ENCODE measurements at places on chromosomes 3 and 15.

DNA sequence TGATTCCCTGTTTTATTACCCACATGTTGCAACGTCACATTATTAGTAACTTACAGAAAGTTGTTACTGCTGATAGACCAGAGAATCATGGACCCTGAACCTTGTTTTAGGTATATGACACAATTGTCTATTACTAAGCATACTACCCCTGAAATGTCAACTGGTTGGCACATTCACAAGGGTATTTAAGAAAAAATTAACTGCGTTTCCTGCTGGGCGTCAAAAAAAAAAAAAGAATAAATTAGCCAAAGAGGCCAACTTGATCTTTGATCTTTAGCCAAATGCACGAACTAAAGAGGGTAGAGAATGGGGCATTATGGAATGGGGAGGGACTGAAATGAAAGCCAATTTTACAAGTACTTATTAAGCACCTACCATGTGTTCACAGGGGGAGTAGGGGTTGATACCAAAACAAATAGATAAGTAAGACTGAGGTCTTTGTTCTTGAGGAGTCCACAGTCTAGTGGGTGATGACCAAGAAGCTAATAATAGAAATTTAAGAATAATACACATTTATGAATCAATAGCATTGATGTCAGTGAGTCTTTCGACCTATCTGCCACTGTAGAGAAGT is 17.8 kb upstream of the MUC13 start:
- DNase-seq: no peak

DNA sequence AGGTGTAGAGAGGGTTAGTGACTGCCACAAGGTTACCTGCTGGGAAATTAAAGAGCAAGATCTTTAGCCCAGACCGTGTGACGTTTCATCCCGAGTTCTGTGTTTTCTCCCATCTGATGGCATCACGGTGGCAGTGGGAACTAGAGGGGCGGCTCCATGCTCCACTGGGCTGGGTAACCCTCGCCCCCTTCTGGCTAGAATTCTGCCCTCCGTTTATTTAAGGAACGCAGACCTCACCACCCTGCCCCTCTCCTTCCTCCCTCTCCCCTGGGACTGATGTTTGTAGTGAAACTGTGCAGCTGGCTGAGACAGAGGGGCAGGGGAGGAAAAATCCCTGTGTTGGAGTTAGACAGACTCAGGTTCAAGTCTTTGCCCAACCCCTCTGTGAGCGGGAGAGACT is 65.6 kb downstream of the ITGA11 start:
- DNase-seq: no peak

DNA sequence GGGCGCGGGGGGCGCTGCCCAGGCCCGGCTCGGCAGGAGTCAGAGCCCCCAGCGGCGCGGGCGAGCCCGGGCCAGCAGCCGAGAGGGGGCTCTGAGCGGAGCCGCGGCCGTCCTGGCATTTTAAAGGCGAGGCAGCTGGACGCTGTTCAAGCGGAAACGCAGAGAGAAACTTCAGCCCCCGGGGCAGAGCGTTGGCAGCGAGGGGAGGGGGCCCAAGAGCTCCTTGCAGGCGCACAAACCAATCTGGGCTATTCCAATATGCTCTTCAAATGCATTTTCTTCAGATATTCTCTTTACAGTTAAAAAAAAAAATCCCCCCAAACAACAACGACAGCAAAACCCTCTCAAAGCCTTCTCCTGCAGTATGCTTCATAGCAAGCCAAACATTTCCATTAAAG is at the start of gene CTXND1:
TSS of gene CTXND1 (minus strand) at position 93 of the 398 bp plus-strand sequence. CDS start 50,264 bp downstream, outside the sequence.
- no peak for DNase-seq

DNA sequence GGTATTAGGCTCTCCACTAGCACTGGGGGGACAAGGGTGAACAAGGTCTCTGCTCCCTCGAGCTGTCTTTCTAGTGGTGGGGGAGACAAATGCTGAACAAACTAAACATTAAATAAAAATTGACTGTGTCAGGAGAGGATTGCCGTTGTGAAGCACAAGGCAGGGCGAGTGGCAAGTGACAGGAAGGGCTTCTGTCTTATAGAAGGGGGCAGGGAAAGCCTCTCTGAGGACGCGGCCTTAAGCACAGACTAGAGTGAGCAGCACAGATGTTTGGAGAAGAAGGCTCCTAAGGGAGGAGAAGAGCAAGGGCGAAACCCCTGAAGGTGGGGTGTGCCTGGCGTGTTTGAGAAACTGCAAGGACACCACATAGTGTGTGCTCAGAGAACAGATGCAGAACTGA is 50.9 kb upstream of the ATP2B2 start:
- DNase-seq: no peak

GRCh38 chr3:141150931-141151330 is 80.7 kb upstream of the PXYLP1 start:
- no peak for DNase-seq

DNA sequence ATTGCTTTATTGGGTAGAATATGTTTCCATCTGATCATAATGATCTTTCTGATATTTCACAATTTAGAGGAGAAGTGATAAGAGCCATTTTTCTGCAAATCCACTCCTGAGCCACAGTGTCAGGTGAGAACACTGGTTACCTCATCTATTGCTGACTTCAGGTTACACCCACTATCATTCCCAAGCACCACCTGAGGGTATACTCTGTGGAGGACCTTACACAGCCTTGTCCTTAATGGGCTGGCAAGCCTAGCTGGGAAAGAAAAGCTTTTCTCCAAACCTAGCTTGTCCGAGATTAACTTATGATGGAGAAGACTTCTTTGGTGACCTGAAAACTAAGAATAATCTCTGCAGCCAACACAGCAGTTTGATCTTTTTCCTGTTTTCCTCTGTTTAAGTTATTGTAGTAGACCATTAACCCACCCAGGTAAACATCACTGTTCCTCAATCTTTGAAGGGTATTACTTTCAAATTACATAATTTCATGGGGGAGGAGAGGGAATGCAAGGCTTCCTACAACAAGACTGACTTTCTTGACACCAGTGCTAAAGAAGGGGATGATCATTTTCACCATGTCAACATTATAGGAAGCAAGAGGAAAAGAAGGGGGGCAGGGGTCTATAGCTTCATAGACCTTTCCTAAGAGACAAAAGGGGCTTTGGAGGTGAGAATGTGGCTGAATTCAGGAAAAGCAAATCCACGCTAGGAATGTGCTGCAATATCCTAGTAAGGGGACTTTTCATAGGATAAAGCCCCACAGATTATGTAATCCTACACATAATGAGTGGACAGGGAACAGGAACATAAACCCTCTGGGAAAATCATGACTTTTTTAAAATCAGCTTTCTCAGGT is 1.7 kb downstream of the NCEH1 start:
- DNase-seq: no peak

DNA sequence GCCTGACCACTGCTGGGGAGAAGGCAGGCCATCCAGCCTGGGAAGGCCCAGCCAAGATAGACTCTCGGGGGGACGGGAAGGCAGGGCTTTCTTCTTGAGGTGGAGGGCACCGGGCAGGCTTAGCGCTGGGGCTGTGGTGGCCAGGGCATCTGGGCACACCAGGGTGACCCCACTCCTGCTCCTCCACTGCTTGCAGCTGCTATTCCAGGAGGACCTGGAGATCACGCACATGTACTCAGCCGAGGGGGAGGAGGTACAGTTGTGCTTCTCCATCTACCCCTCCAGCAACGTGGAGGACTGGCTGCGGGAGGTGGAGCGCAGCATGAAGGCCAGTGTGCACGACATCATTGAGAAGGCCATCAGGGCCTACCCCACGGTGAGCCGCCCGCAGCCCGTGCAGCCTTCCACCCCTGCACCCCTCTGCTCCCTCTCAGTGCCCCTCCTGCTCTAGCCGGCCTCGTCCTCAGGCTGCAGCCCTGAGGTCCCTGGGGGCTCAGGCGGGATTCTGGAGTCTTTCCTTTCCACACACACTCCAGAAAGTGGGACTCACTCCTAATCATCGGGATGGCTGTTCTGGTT is 42.3 kb downstream of the DNAH1 start:
- DNase-seq: no peak

GRCh38 chr3:160564949-160565441 is 376 bp downstream of the KPNA4 start:
- peak; percentile 65 for DNase-seq

- no peak for DNase-seq
Observed at GRCh38 chr15:100861511-100861991, 18.1 kb upstream of the ALDH1A3 start.

DNA sequence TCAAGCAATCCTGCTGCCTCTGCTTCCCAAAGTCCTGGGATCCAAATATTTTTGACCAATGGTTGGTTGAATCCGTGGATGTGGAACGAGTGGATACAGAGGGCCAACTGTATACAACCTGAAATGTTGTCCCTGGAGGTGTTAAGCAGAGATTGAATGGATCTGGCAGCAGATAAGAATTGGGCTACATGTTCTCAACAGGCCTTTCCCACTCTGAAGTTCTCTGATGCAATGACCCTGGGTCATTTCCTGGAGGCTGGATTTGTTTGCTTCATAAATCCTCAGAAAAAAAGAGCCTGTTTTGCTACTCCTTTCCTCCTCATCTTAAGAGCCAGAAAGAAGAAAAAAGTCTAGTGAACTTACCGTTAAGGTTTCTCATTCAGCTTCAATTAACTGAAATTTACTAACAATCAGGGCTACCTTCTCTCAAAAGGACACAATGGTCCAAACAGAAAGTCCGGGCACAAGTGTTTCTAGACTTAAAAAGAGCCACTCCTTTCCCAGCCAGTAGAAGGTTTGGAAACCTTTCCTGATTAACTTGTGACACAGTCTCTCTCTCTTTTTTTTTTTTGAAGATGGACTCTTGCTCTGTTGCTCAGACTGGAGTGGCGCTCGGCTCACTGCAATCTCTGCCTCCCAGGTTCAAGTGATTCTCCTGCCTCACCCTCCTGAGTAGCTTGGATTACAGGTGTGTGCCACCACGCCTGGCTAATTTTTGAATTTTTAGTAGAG is 6.5 kb downstream of the ARHGEF3 start:
- no peak for DNase-seq

GRCh38 chr3:5116538-5116937 is 5.6 kb upstream of the ARL8B start:
- no peak for DNase-seq

DNA sequence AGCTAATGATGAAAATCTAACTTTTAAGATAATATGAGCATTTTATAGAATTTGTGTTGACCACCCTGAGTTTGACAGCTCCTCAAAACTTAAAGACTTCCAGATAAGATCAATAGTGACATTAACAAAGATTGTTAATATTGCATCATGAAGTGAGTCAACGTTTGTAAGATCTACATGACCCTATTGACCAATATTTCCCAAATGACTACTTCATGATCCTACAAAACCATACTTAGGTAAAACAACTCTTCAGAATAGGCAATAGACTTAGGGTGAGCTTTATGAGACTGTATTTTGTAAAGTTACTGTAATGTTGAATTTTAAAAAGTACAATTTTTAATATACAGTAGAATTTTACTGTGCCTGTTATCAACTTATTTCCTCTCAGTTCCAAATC is 422.7 kb upstream of the ALCAM start:
- no peak for DNase-seq

GRCh38 chr3:154398084-154398967 is 31.7 kb downstream of the GPR149 start:
- no peak for DNase-seq

- DNase-seq: no peak
Observed at GRCh38 chr3:160616311-160616710, 50.9 kb upstream of the KPNA4 start.

- no peak for DNase-seq
Observed at GRCh38 chr3:141448606-141449220, 38.1 kb upstream of the RASA2 start.

GRCh38 chr3:112966633-112967032 is 8.3 kb downstream of the CD200R1 start:
- no peak for DNase-seq

DNA sequence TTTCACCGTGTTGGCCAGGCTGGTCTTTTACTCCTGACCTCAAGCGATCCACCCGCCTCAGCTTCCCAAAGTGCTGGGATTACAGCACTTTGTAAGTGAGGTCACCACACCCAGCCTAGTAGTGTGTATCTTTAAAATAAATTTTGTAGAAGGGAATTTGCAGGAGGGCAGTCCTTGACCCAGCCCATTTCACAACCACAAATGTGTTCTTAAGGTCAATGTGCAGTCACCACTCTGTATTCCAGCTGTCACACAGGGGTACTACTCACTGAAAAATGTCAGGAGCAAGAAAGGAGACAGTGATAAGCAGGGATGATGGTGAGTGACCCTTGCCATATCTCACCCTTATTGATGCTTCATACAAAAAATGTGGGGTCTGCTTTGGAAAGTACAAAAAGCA is 98.5 kb downstream of the FRMD5 start:
- no peak for DNase-seq

GRCh38 chr3:10623578-10624275 is 118.3 kb upstream of the ATP2B2 start:
- no peak for DNase-seq

- no peak for DNase-seq
Observed at GRCh38 chr3:114831861-114832260, 315.2 kb downstream of the ZBTB20 start.

DNA sequence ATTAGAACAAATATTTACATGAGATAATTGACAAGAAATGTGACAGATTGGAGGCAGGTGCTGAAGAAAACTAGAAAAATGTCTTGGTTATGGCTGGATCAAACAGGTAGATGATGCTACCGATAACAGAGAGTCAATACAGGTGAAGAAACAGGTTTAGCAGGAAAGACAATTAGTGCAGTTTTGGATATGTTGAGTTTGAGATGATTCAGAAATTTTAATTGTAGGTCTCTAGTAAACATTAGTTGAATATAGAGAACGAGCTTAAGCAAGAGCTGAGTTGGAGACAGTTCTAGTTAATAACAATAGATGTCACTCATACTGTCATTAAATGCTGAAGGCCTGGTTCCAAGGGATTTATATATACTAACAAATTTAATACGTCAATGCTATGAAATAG is 524.4 kb downstream of the NSUN3 start:
- DNase-seq: no peak

DNA sequence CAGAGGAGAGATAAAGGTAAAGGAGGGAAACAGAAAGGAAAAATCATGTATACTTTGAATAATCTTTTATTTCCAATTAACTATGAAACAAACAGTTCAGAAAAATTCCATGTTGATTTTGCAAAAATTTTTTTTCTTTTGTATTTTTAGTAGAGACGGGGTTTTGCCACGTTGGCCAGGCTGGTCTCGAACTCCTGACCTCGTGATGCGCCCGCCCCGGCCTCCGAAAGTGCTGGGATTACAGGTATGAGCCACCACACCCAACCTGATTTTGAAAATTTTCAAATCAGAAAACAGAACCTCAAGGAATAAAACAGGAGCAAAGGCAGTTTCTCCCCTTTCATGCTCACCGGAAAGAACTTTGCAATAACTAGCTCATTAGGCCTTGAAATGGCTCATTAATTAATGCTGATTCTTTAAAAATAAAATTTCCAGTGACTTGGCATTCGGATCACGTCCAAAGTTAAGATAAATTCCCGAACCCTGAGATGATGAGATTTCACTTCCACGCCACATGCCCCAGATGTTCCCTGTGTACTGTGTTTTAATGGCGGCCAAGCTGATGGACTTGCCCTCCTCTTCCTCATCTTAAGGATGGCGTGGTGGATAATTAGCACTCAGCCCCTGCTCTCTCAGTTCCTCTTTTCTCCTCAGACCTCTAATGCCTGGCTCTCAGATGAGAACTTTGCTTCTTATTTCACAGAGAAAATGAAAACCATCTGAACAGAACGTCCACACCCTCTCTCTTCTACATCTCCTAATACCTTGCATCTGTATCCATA is 10.8 kb downstream of the BCL2L10 start:
- DNase-seq: no peak
